ENCODE measurements at places on chromosomes 6 and 20. TPM values are rescaled to one million over a fixed set of nuclear protein-coding genes. Genes with fewer than 3 reads are reported as not detected.

KIF25 gene
- total RNA-seq = not detected

GRCh38 chr6:9523462-9523861, 891.4 kb downstream of the TFAP2A start:
- no peak for DNase-seq

GRCh38 chr6:23446469-23446967, 679.5 kb upstream of the NRSN1 start:
- DNase-seq = no peak

DNA sequence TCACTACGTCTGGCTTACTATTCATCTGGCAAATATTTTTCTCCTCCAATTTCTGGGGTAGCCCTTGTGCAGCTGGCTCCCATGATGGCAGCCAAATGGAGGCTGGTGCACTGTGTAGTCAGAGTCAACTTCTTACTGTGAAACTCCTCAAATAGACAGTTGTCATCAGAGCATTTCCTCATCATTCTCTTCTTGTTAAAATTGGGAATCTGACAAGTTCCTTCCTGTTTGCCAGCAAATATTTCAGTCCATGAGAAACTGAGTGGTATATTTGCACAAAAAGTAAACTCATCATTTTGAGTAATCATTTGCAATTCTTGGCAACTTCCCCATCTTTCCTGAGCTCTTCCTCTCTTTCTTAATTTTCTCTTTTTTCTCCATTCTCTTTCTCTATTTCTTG, 394.9 kb upstream of the RGS17 start:
- no peak for DNase-seq

- DNase-seq = no peak
Observed at GRCh38 chr6:112331306-112331705, 15.8 kb upstream of the RFPL4B start.

DNA sequence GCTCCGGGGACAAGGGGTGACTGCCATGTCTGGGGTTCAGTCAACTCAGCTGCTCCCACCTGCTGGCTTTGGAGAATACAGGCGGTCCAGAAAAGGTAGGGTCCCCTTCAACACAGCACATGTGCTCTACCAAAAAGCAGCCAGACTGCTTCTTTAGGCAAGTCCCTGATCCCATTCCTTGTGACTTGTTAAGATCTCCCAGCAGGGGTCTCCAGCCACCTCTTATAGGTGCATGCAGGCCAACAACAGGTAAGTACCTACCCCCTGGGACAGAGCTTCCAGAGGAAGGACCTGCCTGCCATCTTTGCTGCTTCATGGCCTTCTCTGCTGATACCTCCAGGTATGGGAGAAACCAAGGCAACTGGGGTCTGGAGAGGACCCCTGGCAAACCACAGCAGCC, 106.5 kb downstream of the HACE1 start:
- no peak for DNase-seq

- no peak for DNase-seq
Observed at GRCh38 chr6:19943042-19943441, 105.9 kb downstream of the ID4 start.

GRCh38 chr6:28368522-28368921, 18.8 kb downstream of the ZKSCAN3 start:
- no peak for DNase-seq

DNA sequence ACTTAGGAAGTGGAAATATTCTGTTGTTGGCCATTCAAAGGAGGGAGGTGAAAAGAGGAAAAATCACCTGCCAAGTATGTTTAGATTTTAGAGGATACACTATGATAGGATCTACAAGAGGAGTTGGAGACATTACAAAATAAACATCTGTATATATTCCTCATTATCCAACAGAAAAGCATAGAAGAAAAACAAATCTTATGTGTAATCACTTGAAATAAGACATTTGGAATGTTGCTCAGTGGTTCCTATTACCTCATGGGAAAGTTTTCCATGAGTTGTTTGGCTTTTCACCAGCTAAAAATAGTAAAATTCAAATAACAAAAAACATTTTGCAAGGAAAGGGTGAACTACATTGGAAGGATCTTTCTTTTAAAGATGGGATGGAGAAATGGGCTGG, 76.7 kb upstream of the CARMIL1 start:
- DNase-seq = no peak
